Central memory CD4-positive, alpha-beta T cell (primary cell): ENCODE measurements at places on chromosomes 2 and 18.

GRCh38 chr18:2641638-2642037, 13.9 kb upstream of the SMCHD1 start:
- DNase-seq = peak; percentile 52

GRCh38 chr2:102487761-102488462, 14.9 kb downstream of the SLC9A4 start:
- no peak for DNase-seq

DNA sequence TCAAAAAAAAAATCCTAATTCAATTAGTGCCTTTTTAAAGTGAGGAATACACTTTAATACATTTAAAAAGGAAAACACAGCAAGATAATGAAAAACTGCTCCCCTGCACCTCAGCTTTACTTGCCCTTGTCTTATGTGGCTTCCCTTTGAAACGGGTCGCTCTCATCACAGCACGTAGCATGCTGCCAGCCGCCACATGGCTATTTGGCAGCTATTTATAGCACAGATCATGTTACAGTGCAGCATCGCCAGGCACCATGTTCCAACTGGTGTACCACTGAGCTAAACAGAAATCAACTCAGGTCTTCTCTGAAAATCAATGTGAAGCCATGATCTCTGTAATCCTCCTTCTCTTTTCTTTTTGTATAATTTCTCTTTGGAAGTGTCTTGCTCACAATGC, 65.1 kb downstream of the TMEM182 start:
- no peak for DNase-seq

DNA sequence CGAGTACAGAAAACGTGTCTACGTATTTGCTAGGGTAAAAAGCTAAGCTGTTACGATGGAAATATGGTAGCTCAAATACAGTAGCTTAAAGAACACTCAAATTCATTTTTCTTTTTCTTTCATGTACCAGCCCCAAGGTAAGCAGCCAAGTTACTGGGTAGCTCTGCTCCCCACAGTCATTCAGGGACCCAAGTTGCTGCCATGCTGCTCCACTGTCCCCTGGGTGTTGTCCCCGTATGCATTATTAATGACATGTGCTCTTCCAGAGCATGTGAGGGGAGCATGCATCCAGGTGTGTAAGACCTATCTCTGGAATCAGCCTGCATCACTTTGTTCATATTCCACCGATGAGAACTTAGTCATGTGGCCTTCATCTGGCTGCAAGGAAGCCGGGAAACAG, 105.1 kb upstream of the SP3 start:
- DNase-seq = no peak

DNA sequence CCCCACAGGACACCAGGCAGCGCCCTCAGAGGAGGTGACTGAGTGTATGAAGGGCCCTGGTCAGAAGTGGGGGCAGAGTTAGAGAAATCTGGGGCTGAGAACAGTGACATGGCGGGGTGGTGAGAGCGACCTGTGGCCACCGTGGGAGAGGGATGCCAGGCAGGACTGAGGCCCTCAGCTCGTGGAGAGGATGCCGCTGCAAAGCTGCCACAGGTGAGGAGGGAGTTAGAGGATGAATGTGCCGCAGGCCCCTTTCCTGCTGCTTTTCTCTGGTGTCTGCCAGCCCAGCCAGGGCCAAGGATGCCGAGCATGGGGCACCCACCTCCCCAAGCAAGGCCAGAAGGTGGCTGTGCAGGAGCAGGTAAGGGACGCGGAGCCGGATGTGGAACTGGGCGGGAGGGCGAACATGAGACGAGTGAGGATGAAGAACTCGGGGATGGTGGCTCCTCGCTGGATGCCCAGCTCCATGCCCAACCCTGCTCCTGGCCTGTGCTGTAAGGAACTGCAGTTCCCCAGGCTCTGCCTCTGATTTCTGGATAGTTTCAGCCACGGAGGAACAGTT, 269.2 kb upstream of the HDAC4 start:
- DNase-seq = no peak

GRCh38 chr2:109633284-109633961, 19.3 kb downstream of the SOWAHC start:
- DNase-seq = no peak

GRCh38 chr2:10126632-10127026, 4.1 kb downstream of the RRM2 start:
- DNase-seq = no peak

DNA sequence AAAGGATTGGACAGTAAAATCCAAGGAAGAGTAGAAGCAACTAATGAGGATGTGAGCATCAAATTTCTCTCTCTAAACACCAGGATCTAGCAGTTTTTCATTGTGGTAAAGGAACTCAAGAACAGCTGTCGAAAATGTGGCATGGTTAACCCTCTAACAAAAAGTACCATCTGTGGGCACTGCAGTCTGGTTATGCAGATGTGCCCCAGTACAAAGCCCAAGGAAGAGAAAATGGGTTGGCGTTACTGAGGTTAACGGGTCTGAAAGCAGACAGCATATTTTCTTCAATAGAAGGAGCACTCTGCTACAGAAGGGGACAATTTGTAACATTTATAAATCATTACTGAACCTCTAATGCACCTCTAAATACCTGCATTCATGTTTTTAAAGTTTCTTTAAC, 253.0 kb upstream of the HNRNPA3 start:
- DNase-seq = no peak

GRCh38 chr2:100821255-100821910, 1.4 kb downstream of the NPAS2 start:
- no peak for DNase-seq

DNA sequence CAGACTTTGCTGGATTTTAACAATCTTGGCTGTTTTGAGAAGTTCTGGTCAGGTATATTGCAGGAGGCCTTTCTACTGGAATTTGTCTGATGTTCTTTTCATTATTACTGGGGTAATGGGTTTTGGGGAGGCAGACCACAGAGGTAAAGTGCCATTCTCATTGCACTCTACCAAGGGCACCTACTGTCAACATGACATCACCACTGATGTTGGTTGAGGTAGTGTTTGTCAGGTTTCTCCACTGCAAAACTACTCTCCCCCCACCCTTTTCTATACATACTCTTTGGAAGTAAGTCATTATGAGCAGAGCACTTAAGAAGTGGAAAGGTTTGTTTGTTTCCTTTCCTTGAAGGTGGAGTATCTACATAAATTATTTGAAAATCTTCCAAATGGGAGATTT, 27.0 kb downstream of the PRKD3 start:
- DNase-seq = no peak

- no peak for DNase-seq
Observed at GRCh38 chr18:59145055-59145454, 5.4 kb downstream of the SEC11C start.

DNA sequence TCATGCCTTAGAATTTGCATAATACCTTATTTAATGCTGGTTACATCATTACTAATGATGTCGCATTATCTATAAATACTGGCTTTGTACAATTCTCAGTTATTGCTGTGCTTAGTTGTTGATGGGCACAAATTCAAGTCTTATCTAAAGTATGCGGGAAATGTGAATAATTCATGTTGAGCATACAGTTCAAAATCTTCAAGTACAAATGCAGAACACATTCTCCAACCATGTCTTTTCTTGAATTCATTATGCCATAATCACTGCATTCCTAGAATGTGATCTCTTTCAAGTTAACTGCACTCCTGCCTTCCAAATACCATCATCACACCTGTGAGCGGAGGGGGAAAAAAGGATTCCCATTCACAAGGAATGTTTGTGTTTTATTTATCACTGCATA, 337.0 kb downstream of the MBD2 start:
- no peak for DNase-seq

DNA sequence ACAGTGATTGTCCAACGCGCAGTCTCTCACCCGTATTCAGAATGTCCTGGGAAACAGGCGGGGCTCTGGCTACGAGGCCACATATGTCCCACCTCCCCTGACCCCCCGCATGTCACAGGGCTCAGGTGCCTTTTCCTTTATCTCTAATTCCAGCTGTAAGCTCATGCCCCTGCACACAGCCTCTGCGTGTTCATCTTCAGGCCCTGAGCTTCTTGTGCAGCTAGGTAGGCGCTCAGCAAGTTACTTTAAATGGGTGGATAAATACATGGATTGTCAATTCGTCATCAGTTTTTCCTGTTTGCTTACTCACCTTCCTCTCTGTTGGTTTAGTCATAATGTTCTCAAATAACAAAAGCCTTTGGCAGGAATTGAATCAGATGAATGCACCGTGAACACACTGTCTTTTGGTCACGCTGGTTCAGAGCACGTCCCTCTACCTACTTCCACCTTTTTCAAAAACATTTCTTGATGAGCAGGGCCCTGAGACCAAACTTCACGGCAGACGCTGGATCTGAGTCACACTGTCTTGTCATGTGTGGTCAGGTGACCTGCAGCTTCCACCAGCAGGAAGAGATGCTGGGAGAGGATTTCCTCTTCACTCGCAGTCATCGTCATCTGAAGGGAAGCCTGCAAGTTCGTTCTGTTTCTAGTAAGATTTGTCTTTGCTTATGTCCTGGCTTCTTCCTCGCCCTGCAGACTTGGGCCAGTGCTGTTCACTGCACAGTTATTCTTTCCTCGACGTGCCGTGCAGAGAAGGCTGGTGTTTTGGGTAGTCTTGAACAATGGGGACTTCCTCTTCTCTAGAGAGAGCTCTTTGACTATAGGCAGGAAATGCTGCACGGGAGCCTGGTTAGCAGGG, 138.1 kb downstream of the PTGR3 start:
- peak; percentile 73 for DNase-seq

- no peak for DNase-seq
Observed at GRCh38 chr2:223019987-223020717, 31.8 kb upstream of the KCNE4 start.

- no peak for DNase-seq
Observed at GRCh38 chr2:36871068-36871707, 95.1 kb downstream of the STRN start.

GRCh38 chr2:233346376-233346775, 7.9 kb upstream of the DGKD start:
- no peak for DNase-seq

GRCh38 chr2:121211251-121211650, 73.8 kb downstream of the TFCP2L1 start:
- DNase-seq = no peak

GRCh38 chr18:76838182-76838581, 15.8 kb downstream of the ZNF236 start:
- no peak for DNase-seq

GRCh38 chr2:239858179-239858578, 167.0 kb downstream of the NDUFA10 start:
- no peak for DNase-seq

DNA sequence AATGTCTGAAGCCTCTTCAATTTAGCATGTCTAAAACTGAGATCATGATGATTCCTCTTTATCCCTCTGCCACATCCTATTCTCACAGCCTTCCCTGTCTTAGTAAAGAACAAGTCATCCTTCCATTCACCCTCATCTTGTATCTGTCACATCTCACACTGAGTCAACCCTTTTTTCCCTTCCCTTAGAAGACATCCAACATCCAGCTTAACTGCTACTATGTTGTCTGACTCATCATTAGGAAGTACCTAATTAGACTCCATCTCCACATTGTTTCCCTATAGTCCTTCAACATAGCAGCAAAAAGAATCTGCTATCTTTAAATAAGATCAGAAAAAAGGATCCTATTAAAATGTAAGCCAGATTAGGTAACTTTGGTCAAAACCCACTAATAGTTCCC, 85.2 kb upstream of the GRB14 start:
- DNase-seq = no peak

DNA sequence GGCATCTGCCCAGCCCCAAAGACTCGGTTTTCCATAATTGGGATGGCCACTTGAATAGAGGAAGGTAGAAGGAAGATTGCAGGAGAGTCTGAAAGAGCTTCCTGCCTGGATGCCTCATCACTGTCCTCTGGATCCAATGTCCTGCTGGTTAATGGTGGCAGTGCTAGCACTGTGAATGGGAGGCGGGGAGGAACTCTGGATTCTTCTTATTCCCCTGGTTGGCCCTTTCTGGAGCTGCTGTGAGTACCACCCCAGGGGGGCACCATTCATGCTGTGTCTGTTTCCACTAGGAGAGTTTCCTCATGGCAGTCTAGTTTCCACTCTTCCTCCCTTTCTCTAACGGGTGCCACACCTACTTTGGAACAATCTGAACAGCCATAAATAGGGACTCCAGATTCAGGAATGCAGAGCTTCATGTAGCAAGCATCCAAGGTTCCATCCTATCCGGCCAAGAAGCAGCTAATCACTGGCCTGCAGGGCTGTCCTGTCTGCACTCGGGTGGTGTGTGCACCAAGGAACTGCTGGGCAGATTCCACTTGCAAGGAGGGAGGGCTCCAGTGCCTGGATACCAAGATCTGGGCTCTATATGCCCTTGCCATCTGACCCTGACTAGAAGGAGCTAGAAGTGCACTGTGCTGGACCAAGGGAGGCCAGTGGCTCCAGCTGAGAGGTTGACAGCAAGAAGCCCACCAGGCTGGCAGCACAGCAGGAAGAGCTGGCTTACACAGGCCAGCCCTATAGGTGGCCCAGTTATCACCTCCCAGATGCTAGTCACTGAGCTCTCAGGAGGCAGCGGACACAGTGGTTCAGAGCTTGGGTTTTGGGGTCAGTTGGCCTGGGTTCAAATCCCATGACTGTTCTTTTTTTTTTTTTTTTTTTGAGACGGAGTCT, 4.6 kb upstream of the ATOH8 start:
- DNase-seq = no peak

DNA sequence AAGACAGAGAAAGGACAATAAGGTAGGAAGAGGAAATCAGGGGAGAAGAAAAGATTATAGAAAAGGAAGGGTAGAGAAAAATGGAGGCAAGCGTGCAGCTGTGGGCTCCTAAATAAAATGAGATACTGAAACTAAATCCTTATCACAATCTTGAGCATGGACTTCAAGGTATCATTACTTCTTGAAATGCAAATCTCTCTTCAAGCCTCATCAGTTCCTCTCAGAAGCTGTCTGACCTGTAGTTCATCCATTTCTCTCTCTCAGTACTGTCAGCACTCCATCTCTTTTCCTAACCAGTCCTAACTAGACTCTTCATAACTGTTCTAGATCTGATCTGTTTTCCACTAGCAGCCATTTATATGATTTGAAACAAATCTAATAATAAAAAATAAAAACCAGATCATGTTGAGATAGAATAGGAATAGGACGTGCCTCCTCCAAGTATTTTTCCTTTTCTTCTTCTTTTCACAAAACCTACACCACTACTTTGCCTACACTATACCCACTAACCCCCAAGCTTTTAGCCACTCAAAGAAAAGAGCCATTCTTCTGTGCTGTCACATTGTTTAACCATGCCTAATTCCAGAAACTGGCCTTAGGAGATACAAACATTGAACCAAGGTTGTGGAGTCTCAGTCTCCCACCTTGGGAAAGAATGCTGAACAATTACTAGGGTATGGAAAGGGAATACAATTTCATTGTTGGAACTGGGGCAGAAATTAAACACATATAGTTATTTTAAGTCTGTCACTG, 21.1 kb downstream of the BABAM2 start:
- DNase-seq = no peak

DNA sequence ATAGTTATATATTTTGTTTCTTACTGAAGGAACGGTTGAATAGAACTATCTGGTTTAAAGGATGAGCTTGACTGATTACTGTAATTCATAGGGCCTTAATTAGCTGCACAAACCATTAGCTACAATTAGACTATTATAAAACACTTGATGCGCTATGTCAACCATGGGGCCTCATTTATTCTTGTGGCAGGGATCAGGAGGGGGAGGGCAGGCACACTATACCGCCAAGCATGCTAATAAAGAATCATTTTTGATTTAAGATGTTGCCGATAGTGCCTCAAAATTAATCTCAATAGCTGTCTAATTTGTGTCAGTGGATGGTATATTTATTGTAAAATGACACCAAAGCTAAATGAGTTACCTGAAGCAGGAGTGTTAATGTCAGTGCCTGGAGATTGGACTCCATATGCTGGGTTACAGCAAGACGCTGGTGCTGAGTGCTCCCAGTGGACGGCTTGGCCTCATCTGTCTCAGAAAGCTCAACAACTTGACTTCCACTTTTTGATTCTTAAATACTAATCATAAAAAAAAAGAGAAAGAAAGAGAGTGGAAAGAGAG, 1007.0 kb upstream of the CELF4 start:
- no peak for DNase-seq
